ENCODE measurements at places on chromosomes 12 and 14. TPM values are rescaled to one million over a fixed set of nuclear protein-coding genes. Genes with fewer than 3 reads are reported as not detected.

IPO8 gene
- total RNA-seq = 49.4 TPM

OASL gene
- 3.1 TPM for total RNA-seq

SPIC gene
- not detected for total RNA-seq

CLEC6A gene
- total RNA-seq = not detected

AKAP3 gene
- 3.3 TPM for total RNA-seq

PRH2 gene
- not detected for total RNA-seq

TNFAIP2 gene
- 228 TPM for total RNA-seq

DNA sequence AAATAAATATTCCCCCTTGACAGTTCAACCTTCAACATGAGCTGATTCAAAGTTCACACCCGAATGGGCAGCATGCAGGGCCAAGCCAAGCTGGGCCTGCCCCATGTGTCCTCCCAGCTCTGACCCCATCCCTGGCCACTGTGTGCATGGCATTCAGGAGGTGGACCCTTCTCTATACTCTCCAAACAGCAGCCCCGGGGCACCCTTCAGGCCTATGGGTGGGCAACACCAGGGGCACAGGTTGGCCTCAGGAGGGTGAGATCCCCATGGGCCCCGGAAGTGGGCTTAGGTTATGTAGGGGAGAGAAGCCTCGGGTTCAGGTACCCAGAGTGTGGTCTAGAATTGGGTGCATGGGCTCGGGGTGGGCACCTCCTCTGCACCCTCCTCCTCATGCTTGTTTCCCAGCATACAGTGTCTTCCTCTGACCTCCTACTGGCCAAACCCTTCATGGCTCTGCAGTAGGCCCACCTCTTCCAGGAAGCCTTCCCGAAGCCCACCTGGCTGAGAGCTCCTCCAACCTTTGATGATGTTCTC is 31.5 kb upstream of the BCL7A start:
- DNase-seq = no peak

DNA sequence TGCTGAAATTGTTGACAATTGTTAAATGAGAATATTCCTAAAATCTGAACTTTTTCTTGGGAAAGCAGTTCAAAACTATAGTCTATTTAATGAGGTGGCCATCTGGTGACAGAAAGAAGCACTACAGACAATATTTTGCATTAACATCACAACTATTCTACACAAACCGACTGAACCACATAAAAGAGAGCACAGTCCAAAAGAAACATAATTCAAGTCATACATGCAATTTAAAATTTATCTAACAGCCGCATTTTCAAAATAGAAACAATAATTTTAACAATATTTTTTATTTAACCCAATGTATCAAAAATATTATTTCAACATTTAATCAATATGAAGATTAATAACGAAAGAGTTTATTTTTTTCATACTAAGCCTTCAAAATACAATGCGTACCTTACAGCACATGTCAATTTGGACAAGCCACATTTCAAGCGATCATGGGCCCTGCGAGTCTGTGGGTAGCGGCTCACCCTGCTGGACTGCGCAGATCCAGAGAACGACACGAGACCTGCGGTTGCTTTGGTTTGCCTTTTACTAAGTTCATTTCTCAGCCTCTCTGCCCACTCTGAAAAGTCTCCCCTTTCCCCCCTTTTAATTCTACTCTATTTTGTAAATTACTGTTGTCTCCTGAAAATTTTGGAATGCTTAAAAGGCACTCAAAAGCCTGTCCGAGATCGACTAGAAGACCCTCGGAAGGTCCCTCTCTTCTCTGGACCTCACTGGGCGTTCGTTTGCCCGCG is 947 bp upstream of the LRRC9 start:
- DNase-seq = no peak

DNA sequence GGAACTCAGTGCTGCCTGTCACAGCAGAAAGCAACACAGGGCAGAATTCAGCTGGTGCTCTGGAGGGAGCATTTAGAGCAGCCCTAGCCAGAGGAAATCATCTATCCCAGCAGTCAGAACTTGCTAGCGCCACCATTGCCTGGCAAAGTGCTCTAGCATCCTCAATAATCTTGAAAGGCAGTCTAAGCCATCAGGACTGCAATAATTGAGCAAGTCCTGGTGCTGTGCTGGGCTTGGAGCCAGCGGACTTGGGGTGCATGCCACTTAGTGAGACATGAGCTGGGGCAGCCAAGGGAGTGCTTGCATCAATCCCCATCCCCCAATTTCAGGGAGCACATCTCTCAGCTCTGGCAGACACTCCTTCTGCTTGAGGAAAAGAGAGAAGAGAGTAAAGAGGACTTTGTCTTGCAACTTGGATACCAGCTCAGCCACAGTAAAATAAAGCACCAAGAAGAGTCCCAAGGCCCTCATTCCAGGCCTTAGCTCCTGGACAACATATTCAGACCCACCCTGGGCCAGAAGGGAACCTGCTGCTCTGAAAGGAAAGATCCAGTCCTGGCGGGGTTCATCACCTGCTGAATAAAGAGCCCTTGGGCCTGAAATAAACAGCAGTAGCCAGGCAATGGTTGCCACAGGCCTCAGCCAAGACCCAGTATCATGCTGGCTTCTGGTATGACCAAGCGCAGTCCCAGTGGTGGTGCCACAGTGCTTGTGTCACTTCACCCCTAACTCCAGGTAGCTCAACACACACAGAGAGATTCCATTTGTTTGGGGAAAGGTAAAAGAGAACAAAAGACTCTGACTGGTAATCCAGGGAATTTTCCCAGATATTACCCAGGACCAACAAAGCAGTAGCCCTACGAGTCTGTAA is 44.5 kb upstream of the ZDHHC17 start:
- DNase-seq = no peak

- DNase-seq = no peak
These were observed 81.6 kb downstream of the ITPK1 start for GRCh38 chr14:93033983-93034670.

GRCh38 chr12:132743831-132744230 is 17.8 kb downstream of the ANKLE2 start:
- no peak for DNase-seq

- no peak for DNase-seq
These were observed 543.7 kb upstream of the TMEM132C start for GRCh38 chr12:127723251-127723650.

- no peak for DNase-seq
These were observed 772 bp downstream of the SCARB1 start for GRCh38 chr12:124862768-124863415.

DNA sequence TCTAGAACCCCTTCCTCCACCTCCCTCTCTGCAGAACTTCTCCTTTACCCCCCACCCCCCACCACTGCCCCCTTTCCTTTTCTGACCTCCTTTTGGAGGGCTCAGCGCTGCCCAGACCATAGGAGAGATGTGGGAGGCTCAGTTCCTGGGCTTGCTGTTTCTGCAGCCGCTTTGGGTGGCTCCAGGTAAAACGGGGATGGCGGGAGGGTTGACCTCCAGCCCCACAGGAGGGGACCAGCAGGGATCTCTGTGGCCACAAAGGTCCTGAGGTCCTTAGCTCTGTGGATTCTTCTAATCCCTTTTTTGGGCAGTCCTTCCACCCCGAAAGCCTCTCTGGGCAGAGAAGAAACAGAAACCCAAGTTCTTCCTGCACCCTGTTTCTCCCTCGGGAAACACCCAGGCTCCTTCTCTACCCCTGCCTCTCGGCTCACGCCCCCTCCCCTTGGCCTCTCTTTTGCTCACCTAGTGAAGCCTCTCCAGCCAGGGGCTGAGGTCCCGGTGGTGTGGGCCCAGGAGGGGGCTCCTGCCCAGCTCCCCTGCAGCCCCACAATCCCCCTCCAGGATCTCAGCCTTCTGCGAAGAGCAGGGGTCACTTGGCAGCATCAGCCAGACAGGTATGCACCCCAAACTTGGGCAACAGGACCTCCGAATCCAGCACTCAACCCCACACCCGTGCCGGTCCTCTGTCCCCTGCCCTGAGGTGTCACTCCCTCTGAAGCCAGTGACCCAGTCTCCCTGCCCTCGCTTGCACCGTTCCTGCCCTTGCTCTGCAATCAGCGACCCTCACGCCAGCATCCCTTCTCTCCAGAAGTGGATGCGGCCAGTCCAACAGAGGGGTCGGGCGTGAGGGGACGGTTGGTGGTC is 638 bp downstream of the LAG3 start:
- DNase-seq = no peak

- DNase-seq = no peak
These were observed 671.5 kb upstream of the TMEM132C start for GRCh38 chr12:127595506-127595905.

GRCh38 chr14:101118233-101118632 is 214.7 kb upstream of the RTL1 start:
- DNase-seq = no peak

GRCh38 chr12:116389990-116390389 is 112.5 kb upstream of the MED13L start:
- no peak for DNase-seq

- no peak for DNase-seq
These were observed 475.1 kb downstream of the DPF3 start for GRCh38 chr14:72418806-72419205.

- DNase-seq = no peak
These were observed 155.3 kb downstream of the ADAMTS20 start for GRCh38 chr12:43396671-43397070.

GRCh38 chr14:24456980-24457379 is 14.4 kb upstream of the SDR39U1 start:
- DNase-seq = no peak

DNA sequence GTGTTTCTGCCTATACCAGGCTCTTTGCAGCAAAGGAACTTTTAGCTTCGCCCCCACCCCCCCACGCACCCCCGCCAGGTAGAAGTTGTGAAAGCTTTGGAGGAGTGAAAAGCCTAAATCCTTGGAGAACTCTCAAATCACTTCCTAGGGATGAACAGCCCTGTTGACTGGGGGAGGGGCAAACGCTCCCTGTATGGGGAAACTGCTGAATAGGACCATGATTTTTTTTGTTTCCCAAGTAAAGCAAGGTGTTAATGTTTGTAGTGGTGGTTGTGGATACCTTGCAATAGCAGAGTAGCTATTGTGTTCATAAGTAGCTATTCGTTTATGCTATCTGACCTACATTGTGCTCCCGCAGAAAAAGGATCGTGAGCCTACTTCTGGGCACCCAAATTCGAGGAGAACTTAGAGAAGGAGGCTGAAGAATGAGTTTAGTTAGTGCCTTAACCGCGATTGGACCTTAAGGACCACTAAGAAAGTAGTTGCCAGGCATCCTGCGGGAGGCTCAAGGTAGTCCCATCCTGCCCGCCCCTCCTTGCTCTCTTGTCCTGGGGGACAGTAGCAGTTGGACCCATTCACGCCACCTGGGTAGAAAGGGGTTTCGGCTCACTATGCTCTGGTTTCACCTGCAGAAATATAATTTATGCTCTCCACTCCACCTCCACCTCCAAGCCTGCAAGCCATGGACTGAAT is 901 bp upstream of the NFKBIA start:
- no peak for DNase-seq

GRCh38 chr12:43444940-43445564 is 107.0 kb downstream of the ADAMTS20 start:
- DNase-seq = no peak

GRCh38 chr12:109680264-109681005 is 33.2 kb upstream of the FAM222A start:
- no peak for DNase-seq

- DNase-seq = no peak
These were observed 379.8 kb downstream of the APAF1 start for GRCh38 chr12:99024870-99025269.

GRCh38 chr12:23899434-23899833 is 50.0 kb downstream of the SOX5 start:
- no peak for DNase-seq

- no peak for DNase-seq
These were observed 222.2 kb downstream of the ERC1 start for GRCh38 chr12:1213205-1213604.

GRCh38 chr14:44379292-44379977 is 127.6 kb downstream of the FSCB start:
- no peak for DNase-seq

- DNase-seq = no peak
These were observed 24.8 kb upstream of the PCED1B start for GRCh38 chr12:47054659-47055058.

DNA sequence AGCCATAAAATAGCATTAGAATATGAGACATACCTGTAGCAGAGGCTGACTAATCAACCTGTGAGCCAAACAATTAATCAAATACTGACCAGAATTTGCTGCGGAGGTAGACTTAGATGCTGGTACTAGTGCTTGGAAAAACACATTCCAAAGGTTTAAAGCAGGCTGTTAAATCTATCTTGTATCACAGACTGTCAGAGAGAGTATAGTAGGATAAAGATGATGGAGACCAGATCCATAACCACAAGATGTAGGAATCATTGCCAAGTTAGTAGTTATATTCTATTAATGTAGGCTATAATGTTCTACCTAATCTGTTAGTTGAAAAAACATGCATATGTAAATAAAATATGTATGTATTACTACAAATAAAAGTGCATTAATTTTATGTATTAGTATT is 726.2 kb downstream of the SLC6A15 start:
- no peak for DNase-seq

DNA sequence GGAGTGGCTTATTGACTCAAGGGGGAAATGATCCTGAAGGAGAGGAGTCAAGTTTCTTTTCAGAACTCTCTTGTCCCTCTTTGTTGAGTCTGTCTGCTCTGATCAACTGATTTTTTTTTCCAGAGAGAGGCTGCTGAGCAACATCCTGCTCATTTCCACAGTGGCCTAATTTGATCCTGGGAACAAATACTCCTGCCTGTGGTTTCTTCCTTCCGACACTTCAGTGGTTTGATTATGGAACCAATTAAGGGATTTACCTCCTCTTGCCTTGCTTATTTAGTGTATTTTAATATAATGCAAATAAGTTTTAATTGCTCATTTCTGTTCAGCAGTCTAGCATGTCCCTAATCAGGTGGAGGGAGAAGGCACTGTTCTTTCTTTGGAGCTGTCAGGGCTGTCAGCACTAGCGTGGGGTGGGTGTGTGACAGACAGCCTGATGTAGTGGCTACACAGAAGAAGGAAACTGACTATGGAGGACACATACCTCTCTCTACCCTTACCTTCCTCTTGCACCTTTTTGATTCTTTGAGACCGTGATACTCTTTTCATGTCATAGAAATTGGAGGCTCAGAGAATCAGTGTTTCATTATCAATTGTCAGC is 344.9 kb upstream of the STXBP6 start:
- no peak for DNase-seq

GRCh38 chr12:106132175-106133135 is 6.3 kb downstream of the NUAK1 start:
- DNase-seq = no peak

DNA sequence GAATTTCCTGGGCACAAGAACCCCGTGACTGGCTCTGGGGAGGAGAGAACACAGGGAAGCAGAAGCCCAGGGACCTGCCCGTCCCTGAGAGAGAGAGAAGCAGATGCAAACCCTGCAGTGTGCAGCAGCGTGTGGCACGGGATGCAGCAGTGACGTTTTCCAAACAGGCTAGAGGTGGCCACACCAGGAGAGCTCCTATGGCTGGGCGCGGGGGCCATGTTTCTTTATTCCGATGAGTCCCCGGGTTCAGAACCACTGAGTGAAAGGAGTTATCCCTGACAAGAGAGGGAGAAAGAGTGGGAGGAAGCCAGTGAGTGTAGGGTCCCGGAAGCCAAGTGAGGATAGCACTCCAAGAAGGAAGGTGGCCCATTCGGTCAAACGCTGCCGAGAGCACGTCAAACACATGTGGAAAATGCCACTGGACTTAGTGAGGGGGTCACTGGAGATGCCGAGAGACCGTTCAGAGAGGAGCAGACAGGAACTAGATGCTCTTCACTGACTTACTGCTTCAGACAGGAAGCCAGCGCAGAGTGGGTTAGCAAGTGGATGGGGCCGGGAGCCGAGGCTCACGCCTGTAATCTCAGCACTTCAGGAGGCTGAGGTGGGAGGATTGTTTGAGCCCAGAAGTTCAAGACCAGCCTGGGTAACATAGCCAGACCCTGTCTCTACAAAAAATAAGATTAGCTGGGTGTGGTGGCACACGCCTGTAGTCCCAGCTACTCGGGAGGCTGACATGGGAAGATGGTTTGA is 123.0 kb downstream of the BCL11B start:
- DNase-seq = no peak

All from thoracic aorta (tissue), 2 donors.